SW 1271 (cell line): ENCODE measurements at places on chromosomes 11 and 22.

GRCh38 chr22:47850644-47851151 is 1088.2 kb downstream of the TBC1D22A start:
- no peak for DNase-seq

- no peak for DNase-seq
Observed at GRCh38 chr11:105641433-105641832, 31.6 kb downstream of the GRIA4 start.

- DNase-seq, result peak; percentile 62
Observed at GRCh38 chr22:27461470-27461869, 340.1 kb downstream of the MN1 start.

GRCh38 chr11:9643751-9644150 is 20.1 kb upstream of the SWAP70 start:
- no peak for DNase-seq

- no peak for DNase-seq
Observed at GRCh38 chr11:134139303-134139872, 70.5 kb downstream of the JAM3 start.

DNA sequence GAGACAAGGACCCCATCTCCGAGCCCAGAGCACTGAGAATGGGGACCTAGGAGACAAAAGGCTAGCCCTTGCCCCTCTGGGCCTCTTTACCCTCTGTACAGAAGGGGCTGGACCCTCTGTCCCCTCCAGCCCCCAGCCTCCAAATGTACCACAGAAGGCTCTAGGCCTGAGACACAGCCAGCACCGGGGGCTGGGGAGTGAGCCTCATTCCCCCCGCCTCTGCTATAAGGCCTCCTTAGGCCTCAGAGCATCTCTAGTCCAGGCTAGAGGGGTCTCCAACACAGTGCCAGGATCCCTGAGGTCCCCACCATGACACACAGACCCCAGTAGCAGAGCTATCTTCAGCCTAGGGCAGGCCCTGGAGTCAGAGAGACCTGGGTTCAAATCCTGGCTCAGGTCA is 4.8 kb downstream of the SMTN start:
- no peak for DNase-seq

DNA sequence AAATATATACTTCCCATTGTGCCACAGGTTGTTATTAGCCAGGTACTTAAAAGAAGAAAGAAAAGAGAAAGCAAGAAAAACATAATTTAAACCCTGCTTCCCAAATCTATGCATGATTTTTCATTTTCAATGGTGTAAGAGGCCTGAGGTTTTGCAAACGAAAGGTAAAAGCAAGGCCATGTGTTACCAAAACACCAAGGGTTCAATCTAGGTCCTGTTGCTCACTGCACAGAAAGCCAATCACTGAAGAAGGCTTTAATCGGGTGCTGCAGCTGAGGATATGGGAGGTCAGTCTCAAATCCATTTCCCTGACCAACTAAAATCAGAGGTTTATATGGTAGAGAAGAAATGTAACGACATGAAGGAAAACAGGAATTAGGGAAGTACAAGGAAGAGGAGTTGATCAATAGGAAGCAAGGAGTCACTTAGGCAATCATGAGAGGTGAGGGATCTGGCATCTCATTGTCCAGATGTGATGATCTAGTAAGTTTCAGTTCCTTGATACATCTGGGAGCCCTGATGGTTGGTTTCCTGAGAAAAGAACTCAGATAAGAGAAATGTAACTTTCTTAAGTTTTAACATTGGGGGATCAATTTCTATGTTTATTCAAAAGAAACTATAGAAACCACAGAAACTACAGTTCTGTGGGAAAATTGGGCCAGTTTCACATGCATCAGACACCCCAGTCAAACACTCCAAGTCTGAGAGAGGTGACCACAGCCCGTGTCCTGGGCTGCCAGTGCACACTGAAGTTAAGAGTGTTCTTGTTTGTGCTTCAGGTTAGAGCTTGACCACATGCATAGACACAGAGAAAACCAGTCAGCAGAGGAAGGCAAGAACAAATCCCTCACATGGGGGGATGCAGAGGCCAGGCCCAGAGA is 18.1 kb upstream of the DKK3 start:
- DNase-seq, result no peak

- peak; percentile 47 for DNase-seq
Observed at GRCh38 chr11:61254403-61255025, 13.5 kb downstream of the PGA5 start.

DNA sequence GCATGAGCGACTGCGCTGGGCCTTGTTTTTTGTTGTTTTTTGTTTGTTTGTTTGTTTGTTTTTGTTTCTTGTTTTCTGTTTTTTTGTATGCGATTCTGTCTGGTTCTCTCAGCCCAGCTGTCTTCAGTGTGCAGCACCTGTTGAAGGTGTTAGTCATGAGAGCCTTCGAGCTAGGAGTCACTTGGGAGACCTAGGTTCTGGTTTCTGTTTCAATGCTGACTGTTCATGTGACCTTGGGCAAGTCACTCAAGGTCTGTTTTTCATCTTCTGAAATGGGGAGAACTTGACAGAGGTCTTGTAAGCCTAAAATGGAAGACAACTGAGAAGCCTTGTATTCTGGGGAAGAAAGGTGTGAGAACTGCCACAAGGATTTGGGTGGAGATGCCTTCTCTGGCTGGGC is 1.8 kb downstream of the DCPS start:
- DNase-seq, result no peak

- no peak for DNase-seq
Observed at GRCh38 chr11:93564895-93565294, 21.7 kb upstream of the SMCO4 start.

DNA sequence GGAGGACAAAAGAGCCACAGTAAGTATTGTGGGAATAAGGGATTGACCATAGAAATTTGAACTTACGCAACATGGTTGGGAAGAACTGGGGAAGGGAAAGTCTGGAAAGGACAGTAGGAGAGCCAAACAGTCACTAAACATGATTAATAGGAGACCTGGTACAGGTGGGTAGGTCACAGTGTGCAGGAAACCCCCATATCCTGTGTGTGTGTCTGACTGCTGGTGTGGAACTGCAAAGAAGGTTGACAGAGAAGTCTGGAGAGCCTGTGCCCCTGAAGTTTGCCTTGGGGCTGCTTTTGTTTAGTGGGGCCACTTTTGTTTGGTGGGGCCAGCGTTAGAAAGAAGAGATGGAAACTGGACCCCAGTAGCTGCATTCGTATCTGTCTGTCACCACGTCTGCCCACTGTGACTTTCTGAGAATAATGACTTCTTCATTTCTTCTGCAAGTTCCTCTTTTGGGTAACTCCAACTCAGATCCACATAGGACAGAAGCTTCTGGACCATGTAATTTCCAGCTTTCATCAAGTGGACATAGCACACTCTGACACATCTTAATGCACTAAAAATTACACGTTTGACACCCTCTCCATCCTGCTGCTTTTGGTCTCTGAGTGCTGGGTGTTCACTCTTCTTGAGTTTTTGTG is 126.8 kb upstream of the RAG2 start:
- DNase-seq, result no peak

- no peak for DNase-seq
Observed at GRCh38 chr11:9953994-9954626, 290.2 kb downstream of the SWAP70 start.

GRCh38 chr22:19622061-19622441 is 92.3 kb upstream of the SEPTIN5 start:
- DNase-seq, result no peak

DNA sequence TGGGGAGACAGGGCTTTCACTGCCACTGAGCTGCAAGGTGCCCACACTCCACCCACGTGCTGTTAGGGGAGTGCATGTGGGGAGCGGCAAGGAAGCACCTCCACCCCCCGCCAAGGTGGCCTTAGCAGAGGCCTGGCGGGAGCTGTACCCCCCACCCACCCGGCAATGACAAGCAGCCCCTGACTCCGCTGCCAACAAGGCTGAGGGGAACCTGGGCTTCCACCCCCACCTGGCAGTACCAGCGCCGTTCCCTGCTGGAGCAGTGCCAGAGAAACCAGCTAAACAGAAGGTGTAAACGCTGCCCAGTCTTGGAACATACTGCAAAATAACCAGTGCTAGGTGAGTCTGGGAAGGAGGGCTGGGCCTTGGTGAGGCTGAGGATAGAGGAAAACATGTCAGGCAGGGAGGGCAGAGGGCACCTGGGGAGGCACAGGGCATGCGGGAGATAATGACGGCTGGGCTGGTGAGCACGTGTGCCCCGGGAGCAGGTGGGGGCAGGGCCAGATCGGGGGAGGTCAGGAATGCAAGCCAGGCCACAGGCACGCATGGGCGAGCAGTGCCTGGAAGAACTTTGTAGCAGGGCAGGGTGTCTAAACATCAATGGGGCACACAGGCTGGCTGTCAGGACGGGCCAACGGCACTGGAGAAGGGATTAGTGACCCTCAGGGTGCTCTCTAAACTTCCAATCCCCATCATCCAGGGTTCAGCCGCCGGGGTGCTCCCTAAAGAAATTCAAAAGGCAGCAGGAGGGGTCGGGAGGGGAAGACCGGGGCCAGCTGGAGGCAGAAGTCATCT is 6.6 kb downstream of the CERK start:
- no peak for DNase-seq

- no peak for DNase-seq
Observed at GRCh38 chr11:76695133-76695532, 24.6 kb upstream of the LRRC32 start.

DNA sequence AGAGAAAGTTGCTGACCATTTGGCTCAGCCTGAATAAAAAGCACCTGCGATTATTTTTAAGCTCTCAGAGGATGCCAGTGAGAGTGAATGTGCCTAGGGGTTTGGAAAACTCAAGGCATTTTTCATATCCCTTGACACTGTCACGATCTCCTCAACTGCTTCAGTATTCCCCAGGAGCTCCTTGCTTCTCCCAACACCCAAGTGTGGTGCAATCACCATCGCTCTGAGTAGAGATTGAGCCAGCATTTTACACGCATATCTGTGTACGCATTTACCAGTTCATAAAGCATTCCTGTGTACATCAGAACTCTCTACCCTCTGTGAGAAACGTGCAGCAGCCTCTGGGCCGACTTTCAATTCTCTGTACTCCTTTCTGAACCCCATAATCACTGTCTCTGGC is 1.3 kb downstream of the SRRD start:
- DNase-seq, result no peak

GRCh38 chr11:18720808-18721560 is 5.0 kb downstream of the IGSF22 start:
- peak; percentile 73 for DNase-seq

GRCh38 chr11:116938471-116939070 is 101.1 kb upstream of the APOA1 start:
- no peak for DNase-seq

GRCh38 chr22:38214302-38215056 is 12.7 kb downstream of the MAFF start:
- no peak for DNase-seq

DNA sequence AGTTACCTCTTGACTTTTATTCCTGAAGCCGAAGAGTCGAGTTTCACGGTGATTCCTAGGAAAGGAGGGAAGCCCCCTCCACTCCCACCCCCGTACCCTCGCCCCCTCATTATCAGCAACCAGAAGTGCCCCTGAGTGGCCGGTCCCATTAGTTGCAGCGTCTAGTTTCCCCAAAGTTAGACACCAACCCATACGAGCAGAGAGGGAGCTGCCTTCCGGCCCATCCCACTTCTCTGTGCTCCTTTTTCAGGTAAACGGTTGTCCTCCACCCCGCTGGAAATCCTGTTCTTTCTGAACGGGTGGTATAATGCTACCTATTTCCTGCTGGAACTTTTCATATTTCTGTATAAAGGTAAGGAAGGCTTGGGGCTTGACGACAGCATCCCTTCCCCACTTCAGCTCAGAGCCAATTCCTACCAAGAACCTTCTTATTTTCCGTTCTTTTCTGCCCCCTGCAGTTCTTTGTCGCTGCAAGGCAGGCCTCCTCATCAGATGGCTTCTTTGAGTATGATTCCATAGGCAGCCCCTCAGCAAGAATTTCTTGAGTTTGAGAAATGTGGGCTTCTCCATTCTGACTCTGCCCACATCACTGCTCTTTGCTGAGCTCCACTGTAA is 701 bp downstream of the TMEM216 start:
- no peak for DNase-seq

- DNase-seq, result no peak
Observed at GRCh38 chr11:134062265-134063123, 6.4 kb upstream of the JAM3 start.

- no peak for DNase-seq
Observed at GRCh38 chr22:24819911-24820461, 14.0 kb downstream of the SGSM1 start.

DNA sequence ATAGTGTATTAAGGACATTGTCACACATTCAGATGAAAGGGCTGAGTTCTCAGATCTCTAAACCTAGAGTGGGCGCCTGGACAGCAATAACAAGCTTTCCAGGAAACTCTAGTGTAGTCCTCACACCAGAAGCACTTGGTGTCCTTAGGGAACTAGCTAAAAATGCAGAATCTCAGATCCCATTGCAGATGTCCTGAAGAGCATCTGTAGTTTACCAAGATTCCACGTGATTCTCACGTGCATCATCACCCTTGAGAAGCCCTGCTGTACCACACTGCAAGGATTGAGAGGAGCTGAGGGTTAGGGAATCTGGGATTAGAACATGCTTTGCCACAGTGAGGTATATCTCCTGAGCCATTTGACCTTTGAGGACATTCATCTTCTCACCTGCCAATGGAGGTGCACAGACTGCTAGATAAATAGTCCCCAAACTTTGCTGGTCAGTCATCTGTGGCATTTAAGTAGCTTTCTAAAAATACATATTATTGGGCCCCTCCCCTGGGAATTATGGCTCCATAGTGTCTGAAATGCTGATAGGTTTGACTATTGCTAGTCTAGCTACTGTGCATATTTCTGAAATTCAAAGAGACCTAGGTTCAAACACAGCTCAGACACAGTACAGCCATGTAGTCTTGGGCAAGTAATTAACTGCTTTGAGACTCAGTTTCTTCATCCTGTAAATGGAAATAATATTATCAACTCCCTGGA is 1068.9 kb downstream of the OPCML start:
- no peak for DNase-seq

DNA sequence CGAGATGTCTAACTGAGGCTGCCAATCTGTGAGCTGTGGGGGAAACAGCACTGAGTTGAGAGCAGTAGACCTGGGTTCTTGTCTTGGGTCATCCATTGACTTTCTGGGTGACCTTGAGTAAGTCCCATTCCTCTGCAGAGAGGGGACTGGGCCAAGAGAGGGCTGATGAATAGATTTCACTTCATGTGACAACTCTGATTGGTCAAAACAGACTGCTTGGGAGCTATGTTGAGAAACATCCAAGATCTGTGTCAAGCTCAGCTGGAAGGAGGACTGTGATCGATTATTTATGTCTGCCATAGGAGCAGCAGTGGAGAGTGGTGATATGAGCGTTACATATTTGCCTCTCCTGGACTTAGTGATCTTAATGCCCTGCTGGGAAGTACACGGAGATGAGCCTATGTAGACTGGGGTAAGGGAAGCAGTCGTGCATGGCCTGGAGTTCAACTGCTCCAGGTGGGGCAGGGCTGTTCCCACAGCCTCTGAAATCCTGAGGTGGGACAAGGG is 47.7 kb downstream of the OTOG start:
- DNase-seq, result no peak

- DNase-seq, result peak; percentile 22
Observed at GRCh38 chr22:35437049-35437448, 37.1 kb downstream of the MCM5 start.

- no peak for DNase-seq
Observed at GRCh38 chr11:120054016-120054752, 83.7 kb downstream of the TRIM29 start.

- no peak for DNase-seq
Observed at GRCh38 chr22:46813816-46814597, 51.6 kb downstream of the TBC1D22A start.
